CD4-positive, alpha-beta memory T cell (primary cell): ENCODE measurements at places on chromosomes 5 and 9. TPM values are rescaled to one million over a fixed set of nuclear protein-coding genes. Genes with fewer than 3 reads are reported as not detected.
A peak's percentile ranks its signal among the peaks of the same experiment; 100 is the strongest.

TMEM171 gene
- 0.36 TPM for total RNA-seq

GRCh38 chr5:157342822-157343402, 77.0 kb downstream of the CYFIP2 start:
- peak; percentile 21 for DNase-seq
- H3K27ac ChIP-seq: no peak overlapping the region
- peaks cover 92% of the 10 kb centered on the region for H3K36me3 ChIP-seq
- no peaks in the 10 kb centered on the region for H3K27me3 ChIP-seq

PHAX gene
- 43.4 TPM for total RNA-seq

GRCh38 chr9:136249877-136250559, 4.4 kb upstream of the QSOX2 start:
- no peak for DNase-seq
- no peaks in the 10 kb centered on the region for H3K27me3 ChIP-seq
- peaks cover 7% of the 10 kb centered on the region for H3K4me1 ChIP-seq
- no peak overlapping the region for H3K27ac ChIP-seq
- H3K36me3 ChIP-seq: no peaks in the 10 kb centered on the region

FCN2 gene
- not detected for total RNA-seq

GALNT12 gene
- total RNA-seq: 13.8 TPM
